Fibroblast of skin of left quadriceps (primary cell): ENCODE measurements at places on chromosomes 3 and 15.
A peak's percentile ranks its signal among the peaks of the same experiment; 100 is the strongest.

DNA sequence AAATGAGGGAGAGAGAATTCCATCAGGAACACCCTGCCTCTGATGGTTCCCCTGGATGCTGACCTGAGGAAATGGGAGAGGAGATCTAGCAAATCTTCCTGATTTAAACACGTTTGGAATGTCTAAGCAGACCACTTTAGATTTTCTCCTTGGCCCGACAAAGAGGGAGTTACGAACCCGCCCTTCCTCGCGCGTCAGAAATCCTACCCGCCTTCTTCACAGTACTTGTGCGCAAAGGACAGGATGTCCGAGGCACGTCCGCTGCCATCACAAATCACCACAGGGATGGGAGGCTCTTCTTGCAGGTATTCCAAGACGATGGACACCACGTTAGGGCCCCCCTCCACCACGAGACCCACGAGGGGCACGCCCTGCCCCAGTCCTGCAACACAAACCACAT lies 38.6 kb downstream of the TRPM1 start:
- DNase-seq = no peak

- no peak for DNase-seq
Observed at GRCh38 chr15:42444415-42445063, 46.4 kb downstream of the ZNF106 start.

DNA sequence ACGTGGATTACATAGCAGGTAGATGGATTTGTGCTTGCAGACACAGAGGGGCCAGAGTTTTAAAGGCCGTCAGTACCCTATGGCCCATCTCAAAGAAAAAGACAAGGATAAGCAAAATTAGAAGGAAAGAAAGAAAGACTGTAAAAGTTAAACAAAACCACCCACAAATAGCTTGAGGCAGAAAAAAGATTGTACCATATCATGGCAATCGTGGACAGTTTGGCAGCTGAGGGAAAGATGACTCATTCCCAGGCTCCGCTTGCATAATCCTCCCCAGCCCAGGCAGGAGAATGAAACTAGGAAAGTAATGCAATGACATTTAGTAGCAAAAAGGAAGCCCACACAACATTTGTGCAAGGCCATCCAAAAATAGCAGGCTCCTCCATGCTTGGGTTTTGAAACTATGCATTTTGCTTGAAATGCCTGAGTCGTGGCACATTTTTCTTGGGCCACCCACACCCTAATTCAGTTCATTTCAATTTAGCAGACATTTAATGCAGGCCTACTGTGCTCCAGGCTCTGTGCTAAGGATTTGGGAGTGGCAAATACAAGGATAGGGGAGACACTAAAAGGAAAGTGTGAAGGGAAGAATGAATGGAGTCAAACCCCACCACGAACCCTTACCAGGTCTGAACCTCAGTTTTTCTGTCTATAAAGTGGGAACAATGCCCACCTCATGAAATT lies 40.9 kb upstream of the SMAD3 start:
- peak; percentile 96 for DNase-seq

GRCh38 chr15:97082830-97083229 lies 752.3 kb downstream of the NR2F2 start:
- no peak for DNase-seq

DNA sequence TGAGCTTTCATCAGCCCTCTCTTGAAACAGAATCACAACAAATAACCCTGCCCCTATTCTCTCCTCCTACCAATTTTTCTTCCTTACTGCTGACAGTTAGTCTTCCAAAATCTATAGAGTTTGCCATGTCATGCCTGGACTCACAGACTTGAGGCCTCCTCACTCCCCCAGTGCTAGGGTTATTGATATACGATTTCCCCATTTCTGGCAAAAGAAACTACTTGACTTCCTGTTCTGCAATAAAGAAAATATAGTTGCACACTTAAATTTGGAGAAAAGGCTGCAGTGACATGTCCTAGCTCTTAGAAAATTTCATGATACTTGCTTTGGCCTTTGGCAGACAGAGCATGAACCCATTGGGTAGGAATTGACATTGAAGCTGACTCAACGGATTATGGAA lies 75.9 kb downstream of the CYP19A1 start:
- DNase-seq = no peak
